NCI-H510A (cell line): ENCODE measurements at places on chromosomes 4 and X.

DNA sequence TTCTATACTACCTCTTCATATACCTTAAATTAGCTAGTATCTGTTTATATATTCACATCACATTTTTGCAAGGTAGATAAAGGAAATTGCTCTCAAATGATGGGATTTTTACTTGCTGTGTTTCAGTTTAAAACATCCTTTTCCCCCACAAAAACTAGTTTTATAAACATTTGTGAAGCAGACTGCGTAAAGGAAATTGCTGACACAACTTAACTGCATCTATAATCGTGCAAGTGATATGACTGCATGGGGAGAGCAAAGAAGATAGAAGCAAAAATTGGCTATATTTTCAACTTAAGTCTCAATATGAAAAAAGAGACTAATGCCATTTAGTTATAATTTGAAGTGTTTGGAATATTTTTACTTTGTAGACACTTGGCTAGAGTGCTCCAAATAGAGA, 385.2 kb downstream of the C4orf33 start:
- no peak for DNase-seq

GRCh38 chrX:46597771-46598170, 24.2 kb downstream of the CHST7 start:
- DNase-seq = no peak

DNA sequence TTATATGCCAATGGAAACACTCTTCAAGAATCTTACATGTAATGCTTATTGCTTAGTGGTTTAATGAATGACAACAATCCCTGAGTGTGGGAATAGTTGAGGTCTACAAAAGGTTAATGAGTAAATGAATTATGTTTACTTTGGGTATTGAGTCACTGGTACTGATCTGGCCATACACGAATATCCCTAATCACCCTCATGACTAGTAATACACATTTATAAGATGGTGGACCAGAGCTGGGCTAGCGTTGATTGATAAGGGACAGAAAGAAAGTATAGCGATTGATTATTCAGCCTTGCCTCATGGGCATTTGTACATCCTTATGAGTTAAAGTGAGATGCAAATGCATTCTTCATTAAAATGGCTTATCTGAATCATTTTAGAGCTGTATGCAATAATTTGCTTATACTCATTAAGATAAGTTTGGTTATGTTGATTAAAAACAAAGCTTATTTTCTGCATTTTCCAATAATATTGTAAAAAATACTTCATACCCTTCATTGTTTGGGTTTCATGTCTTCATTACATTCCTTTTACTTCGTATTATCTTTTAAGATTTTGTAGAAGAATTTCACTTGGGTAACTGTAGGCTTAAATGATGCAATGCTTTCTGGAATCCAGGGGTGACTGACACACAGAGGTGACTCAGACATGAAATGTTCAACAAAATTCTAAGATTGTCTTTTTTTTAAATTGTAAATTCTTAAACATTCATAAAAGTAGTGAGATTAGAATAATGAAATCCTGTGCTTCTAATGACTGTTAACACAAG, 47.4 kb downstream of the FGF2 start:
- no peak for DNase-seq

DNA sequence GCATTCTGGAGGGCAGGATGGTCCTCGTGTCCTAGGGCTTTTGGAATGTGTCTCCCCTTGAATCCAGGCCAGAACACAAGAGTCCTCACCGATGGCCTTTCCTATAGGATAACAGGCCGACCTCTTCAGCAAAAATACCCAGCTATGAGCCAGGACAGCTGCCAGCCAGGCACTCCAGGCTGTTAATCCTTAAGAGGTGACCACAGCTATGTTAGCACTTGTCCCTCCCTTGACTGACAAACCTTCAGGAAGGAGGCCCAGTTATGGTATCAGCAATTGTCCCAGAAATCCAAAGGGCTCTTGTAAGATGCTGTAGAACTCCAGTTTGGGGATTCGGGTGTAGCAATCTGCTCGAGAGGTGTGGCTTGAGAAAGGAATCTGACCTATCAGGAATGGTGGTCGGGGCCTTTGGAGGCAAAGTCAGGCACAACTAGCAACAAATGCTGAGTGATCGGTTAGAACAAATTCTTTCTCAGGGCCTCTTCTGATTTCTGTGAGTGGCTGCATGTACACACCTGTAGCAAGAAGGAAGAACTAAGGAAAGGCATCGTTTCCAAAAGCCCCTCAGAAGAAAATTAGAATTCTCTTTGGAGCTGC, 54.6 kb downstream of the PTCHD1 start:
- DNase-seq = no peak

- no peak for DNase-seq
Measured at GRCh38 chrX:107713203-107713542, 62.4 kb downstream of the TSC22D3 start.

DNA sequence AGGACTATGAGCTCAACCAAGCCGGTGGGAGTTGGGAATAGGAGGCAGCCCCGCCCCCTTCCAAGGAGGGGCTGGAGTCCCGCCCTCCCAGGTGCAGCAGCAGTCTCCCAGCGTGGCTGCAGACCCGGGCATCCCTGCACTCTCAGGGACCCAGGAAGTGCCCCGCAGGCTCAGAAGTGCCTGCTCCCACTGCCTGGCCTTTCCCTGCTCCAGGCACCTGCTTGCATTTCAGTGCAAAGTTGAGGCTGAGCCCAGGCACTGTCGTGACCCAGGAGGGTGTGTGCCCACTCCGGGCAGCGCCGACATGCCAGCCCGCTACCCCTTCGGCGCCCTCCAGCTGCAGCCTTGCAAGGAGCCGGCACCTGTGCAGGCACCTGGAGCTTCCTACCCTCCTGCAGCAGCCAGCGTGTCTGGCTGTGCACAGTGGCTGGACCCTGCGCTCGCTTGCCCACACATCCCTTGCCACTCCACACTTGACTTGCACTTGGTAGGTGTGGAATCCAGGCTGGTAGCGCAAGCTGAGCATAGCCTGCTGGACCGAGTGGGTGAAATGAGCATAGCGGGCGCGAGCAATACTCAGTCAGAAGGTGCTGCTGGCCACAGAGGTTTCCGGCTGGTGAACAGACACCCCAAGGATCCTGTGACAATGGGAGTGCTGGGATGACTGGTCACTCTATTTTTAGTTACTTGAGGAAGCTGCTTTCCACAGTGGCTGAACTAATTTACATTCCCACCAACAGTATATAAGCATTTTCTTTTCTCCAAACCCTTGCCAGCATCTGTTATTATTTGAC, 236.3 kb downstream of the PCDH10 start:
- no peak for DNase-seq

GRCh38 chr4:105122350-105122749, 24.3 kb upstream of the TET2 start:
- DNase-seq = no peak

GRCh38 chr4:101328063-101328602, 19.2 kb downstream of the PPP3CA start:
- no peak for DNase-seq

DNA sequence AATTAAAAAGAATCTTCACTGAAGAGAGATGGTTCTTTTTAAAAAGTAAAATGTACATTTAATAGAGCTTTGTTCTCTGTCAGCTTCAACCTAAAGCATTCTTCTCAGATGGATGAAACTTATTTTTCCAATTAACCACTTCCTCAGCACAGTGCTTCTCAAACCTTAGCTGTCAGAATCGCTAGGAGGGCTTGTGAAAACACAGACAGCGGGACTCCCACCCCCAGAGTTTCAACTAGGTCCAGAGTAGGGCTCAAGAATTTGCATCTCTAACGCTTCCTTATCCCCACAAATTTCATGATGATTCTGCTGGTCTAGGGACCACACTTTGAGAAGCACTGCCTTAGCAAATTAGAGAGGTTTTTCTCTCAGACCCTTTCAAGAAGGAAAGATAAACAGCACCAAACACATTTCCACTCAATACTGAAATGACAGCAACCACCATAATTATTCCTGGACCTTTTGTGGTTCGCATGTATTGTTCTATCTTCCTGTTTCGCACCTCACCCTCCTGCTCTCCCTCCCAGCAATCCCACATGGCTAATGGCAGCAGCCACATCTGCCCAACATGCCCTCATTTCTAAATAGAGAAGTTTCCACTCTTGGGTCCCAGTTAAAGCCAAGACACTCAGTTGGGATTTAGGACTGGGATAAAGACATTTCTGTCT, 73.2 kb downstream of the ZNF827 start:
- DNase-seq = no peak

DNA sequence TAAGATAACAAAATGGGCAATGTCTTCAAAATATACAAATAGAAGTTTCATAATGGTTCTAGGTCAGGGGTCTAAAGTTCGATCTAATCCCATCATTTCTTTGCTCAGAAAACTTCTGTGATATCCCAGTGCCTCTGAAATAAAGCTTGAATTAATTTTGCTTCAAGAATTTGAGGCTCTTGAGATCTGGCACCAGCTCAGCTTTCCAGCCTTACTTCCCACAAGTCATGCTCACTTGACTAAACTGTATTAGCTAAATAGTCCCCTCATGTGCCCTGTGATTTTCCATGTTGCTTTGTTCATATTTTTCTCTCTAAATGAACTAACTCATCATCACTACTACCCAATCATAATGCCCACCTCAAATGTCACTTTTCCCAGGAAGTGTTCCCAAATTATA, 50.8 kb upstream of the MBNL3 start:
- DNase-seq = no peak

- DNase-seq = no peak
Measured at GRCh38 chr4:101415962-101416361, 68.6 kb upstream of the PPP3CA start.

GRCh38 chr4:17029964-17030363, 131.5 kb upstream of the LDB2 start:
- DNase-seq = no peak

DNA sequence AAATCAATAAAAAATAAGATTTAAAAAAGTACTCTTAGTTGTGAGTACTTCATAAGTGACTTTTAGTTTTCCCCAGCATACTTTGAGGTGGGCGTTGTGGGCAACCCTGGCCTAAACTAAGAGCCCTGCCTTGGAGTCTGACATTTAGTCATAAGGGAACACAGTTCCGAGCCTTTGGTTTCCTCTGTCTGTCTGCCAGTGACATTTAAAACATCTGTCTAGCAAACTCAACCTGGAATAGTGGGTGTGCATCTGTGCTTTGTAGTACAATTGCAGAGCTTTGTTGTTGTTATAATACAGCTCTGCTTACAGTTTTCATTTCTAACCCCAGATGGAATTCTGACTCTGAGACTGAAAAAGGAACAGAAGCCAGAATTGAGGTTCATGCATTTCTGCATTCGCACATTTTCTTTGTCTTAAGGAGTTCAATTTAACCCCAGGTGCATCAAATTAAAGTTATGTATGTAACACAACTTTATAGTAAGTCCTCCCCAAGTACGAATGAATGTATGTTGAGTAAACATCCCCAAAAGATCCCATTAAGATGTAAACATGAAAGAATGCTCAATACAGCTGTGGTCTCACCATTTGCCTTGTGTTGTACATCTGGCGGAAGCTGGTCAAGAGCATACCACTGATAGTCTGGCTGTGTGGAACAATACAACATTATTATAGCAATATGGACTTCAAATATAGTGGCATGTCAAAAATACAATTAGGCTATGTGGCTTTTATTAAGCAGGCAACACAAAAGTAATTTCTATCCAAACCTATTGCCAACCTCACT, 25.9 kb downstream of the TNIP3 start:
- DNase-seq = no peak

DNA sequence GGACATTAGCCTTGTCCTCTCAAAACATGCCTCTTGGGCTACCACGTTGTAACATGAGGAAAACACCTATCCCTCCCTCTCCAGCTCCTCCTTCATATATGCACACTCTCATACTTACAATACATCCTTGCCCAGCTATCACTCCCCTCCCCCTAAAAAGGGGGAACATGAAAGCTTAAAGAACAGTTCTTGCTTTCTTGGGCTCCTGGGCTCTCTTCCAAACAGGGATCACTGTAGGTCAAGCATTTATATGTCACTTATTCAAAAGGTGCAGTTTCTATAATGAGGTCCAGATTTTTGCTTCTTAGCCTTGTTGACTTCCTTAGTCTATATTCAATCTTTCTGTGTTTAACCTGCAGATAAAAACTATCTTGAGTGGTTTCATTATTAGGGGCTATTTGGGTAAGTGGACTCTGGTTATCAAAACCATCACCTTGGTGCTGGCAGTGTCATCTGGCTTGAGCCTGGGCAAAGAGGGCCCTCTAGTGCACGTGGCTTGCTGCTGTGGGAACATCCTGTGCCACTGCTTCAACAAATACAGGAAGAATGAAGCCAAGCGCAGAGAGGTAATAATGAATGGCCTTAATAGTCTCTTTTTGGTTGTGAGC, 119.4 kb downstream of the AKAP4 start:
- DNase-seq = no peak

GRCh38 chr4:152738827-152739226, 40.7 kb downstream of the TIGD4 start:
- no peak for DNase-seq

GRCh38 chr4:74933562-74934015, 673 bp downstream of the PARM1 start:
- peak; percentile 11 for DNase-seq

GRCh38 chr4:86300516-86300915, 59.3 kb downstream of the MAPK10 start:
- DNase-seq = no peak

DNA sequence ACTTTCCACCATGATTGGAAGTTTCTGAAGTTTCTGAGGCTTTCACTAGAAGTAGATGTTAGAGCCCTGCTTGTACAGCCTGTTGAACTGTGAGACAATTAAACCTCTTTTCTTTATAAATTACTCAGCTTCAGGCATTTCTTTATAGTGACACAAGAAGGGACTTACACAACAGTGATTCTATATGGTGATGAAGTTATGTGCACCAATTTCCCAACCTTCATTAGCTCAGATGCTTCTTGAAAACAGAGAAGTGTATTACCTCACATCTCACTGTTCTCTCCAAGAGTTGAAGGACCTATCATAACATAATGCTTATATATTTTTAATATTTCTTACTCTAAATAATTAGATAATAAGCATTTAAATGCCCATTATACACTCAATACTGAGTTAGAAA, 202.1 kb upstream of the ANXA10 start:
- no peak for DNase-seq

DNA sequence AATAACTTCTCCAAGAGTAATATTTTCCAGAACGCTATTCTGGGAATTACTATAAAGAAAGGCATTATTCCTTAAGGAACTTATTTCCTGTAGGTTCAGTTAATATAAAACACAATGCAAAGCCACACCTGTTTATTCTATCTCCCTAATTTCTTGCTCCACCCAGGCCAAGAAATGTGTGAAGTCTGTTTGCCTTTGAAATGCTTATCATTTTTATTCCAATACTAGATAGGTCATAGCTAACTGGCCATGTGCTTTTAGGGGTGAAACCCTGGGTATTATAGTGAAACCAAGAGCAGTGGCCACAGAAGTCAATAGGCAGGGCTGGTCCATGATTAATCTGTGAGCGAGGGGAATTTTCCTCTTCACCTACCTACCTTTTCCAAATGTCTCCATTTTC, 14.8 kb downstream of the CXCL3 start:
- no peak for DNase-seq

DNA sequence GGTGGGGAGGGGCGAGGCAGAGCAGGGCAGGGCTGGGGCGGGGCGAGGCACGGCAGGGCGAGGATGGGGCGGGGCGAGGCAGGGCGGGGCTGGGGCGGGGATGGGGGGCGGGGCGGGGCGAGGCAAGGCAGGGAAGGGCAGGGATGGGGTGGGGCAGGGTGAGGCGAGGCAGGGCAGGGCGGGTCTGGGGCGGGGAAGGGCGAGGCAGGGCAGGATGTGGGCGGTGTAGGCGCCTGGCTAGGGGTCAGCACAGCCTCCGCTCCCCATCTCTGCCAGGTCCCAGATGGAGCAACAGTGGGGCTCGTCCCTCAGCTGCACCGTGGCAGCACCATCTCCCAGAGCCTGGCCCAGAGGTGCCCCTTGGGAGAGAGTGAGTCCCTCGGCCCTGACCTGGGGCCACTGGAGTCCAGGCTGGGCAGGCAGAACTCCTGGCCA, 4.2 kb upstream of the SRPK3 start:
- DNase-seq = no peak
